Fibroblast of skin of back (primary cell): ENCODE measurements at places on chromosomes 7 and 10.

GRCh38 chr7:131899271-131900030 lies 343.0 kb upstream of the PODXL start:
- no peak for DNase-seq

DNA sequence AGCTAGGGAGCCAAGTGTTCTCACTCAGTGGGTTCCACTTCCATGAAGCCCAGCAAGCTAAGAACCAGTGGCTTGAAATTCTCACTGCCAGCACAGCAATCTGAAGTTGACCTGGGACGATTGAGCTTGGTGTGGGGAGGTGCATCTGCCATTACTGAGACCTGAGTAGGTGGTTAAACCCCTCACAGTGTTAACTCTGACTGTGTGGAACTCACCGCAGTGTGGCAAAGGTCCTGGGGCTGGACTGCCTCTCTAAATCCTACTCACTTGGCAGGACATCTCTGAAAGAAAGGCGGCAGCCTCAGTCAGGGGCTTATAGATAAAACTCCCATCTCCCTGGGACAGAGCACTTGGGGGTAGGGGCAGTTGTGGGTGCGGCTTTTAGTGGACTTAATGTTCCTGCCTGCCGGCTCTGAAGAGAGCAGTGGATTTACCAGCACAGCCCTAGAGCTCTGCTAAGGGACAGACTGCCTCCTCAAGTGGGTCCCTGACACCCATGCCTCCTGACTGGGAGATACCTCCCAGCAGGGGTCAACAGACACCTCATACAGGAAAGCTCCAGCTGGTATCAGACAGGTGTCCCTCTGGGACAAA lies 143.1 kb downstream of the PDE1C start:
- DNase-seq: no peak

DNA sequence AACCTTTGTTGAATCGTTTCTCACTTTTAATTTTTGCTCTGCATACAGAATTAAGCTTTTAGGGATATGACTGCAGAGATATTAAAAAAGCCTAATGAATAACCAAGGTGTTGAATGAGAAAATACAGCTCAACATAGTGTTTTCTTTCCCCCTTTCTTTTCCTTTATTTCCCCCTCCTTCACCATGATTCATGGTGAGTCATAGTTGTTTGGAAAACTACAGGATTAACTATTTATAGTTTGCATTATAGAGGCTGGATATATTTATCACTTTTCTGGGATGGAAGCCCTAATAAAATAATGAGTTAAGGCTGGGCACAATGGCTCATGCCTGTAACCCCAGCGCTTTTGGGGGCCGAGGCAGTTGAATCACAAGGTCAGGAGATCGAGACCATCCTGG lies 115.0 kb downstream of the DNAJB9 start:
- DNase-seq: peak; percentile 44

GRCh38 chr10:63986536-63986935 lies 465.3 kb downstream of the REEP3 start:
- no peak for DNase-seq

GRCh38 chr10:98432330-98432729 lies 14.4 kb downstream of the HPS1 start:
- no peak for DNase-seq

DNA sequence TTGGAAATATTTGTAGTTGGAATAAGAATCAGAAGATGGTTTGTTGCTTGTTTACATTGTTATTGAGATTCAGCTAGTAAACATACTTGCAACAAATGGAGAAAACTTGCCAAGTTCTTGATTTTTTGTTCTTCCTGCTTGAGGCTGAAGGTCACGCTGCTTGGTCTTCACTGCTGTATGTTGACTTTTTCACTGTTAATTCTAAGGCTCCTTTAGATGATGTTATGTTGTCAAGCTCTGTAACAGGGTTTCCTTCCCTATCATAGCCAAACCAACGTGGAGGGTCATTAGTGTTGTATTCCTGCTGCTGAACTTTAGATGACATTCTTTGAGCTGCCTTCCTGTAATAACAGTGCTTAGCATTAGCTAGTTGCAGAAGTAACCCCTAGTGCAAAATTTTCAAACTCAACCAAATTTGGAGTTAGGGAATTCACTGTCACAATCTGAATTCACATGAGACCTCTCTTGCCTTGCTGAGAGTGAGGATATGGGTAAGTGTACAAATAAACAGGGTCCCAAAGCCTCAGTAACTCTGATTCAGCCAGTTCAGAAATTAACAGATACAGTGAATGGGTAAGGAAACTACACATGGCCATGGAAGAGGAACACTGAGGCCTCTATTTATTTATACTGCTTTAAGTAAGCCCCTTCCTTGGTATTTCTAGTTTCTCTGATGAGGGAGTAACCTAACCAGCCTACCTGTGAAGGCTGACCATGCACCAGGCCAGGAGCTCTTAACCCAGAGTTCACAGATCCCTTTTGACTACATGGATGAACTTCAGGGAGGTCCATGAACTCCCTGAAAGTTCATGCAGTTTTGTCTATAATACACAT lies 64.6 kb downstream of the FAM185A start:
- no peak for DNase-seq

DNA sequence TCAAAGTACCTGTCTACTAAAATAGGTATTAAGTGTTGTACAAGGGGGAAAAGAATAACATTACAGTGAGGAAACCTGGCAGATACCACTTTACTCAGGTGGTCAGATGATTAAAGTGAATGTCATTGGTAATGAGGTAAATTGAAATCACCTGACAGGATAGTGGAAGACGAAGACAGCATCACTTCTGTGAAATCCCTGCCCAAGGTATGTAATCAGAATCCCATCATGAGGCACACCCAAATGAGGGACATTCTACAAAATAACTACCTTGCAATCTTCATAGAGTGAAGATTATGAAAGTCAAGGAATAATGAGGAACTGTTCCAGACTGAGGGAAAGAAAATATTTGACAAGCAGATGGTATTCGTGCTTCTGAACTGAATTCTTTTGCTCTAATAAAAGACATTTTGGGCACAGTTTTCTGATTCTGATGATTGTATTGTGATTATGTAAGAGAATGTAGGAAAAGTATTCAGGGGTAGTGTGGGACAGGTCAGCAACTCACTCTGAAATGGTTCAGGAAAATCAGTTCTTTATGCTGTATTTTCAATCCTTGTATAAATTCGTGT lies 33.3 kb upstream of the ARMS2 start:
- DNase-seq: peak; percentile 2

GRCh38 chr10:109411917-109412316 lies 511.4 kb downstream of the XPNPEP1 start:
- peak; percentile 5 for DNase-seq
